ENCODE measurements at places on chromosomes 7 and 10.

DNA sequence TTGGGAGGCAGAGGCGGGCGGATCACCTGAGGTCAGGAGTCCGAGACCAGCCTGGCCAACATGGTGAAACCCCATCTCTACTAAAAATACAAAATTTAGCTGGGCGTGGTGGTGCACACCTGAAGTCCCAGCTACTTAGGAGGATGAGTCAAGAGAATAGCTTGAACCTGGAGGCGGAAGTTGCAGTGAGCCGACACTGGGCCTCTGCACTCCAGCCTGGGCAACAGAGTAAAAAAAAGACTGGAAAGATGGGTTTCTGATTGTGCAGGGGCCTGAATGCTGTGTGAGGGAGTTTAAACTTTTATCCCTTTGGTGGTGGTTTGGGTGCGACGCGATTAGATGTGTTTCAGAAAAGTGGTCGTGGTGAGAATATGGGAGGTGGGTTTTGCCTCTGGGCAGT, 1.8 kb downstream of the CHST12 start:
- DNase-seq = no peak

- no peak for DNase-seq
These were observed 39.6 kb downstream of the GLI3 start for GRCh38 chr7:42197451-42197850.

- DNase-seq = peak; percentile 46
These were observed 54.4 kb downstream of the MCMBP start for GRCh38 chr10:119817991-119818888.

DNA sequence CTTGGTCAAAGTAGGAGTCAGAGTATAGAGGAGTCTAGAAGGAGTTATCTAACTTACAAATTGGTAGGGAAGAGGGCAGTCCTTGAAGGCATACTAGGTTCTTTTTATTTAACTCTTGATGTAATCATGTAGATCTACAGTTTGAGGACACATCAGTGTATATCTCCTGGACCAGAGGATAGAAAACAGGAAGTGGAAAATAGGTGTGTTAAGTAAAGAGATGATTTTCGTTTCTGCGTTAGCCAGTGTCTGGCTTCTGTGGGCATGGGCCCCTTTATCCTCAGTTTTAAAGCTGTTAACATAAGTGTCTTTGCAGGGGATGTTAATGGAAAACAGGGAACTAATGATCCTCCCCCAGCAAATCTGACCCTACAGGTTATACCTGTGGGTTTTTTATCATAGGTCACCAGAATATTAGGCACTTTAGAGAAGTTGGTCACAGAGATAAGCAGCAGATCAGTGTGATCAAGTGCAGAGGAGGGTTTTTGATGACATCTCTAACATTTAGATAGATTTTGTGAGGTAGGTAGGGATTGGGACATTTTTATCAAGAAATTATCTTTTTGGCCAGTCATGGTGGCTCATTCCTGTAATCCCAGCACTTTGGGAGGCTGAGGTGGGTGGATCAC, 58.6 kb upstream of the PRSS1 start:
- no peak for DNase-seq

GRCh38 chr7:66627881-66628360, 760 bp upstream of the KCTD7 start:
- no peak for DNase-seq

GRCh38 chr10:46548498-46549090, 7.9 kb downstream of the GPRIN2 start:
- no peak for DNase-seq

DNA sequence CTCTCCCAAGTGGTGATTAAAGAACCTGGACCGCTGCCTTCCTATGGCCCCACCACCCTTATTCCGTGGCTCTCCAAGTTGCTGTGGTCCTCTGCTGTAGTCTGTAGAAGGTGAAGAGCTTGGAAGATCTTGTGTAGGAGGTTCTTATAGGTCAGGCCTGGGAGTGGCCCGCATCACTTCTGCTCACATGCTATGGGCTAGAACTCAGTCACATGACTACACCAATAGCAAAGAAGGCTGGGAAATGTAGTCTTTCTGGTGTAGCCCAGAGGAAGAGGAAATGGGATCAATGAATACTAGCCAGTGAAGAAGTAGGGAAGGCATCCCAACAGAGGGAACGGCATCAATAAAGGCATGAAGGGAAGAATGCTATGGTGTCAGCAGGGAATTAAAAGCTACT, 41.3 kb upstream of the AOAH start:
- no peak for DNase-seq

GRCh38 chr7:1779445-1779844, 109.4 kb downstream of the ELFN1 start:
- DNase-seq = no peak

- no peak for DNase-seq
These were observed 16.7 kb upstream of the RSBN1L start for GRCh38 chr7:77679608-77680007.

DNA sequence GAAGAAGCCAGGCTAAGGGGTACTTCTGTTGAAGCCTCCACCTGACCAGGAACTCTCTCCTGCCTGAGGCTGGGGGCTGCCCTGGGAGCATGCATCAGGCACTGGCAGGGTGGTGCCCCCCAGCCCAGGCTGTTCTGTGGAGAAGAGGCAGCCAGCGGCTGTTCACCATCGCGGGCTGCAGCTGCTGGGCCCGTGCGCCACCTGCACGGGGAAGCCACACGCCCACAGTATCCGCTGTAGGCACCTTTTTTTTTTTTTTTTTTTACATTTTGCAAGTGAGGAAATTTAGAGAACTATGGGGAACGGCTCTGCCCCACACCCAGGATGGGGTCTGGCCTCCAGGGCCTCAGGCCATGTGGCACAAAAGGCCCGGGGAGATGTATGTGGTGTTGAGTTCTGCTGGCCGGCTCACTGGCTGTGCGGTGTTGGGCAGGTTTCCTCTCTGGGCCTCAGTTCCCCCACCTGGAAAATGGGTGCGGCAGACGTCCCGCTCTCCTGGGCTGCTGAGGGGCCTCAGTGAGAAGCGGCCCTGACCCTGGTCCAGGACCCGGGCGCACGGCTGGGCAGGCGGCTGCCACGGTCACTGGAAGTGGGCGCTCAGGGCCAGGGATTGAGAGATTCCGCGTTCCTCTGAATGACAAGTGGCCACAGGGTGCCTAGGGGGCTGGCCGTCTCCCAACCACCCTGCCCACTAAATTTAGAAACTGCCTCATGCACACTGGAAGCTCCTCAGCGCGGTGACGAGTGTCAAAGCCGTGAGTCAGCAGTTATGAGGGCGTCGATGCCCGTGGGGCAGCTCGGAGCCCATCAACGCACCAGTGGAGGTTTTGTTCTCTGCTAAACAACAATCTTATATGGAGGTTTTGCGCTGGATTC, 8.8 kb upstream of the INTS1 start:
- no peak for DNase-seq

DNA sequence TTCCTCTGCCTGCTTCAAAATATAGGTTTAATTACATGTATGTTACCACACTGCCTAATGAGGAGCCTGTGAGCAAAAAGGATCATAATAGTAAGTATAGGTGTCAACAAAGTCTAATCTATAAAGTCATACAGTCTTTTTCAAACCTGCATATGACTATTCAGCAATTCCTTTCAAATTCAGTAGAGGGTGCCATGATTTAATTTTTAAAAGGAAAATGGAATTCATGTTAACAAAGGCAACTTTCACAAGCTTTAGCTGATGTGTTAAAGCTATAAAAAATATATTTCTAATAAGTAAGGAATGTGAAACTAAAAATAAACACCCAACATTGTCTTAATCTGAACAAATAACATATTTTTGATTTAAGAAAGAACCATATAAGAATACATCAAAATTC, 52.1 kb downstream of the MPP7 start:
- peak; percentile 9 for DNase-seq

DNA sequence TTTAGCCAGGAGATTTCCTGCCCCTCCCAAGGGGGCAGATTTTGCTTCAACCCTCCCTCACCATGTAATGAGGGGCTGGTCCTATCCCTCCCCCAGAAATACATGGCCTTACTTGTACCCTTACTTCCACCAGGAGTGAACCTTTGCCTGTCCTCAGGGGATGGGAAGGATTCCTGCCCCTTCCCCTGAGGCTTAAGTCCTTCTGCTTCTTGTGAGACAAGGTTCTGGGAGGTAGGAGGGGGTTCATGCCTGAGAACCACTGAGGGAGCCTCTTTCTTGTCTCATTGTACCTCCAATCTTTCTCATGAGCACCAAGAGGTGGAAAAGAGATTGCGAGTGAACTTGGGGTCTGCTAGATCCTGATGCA, 19.5 kb upstream of the MUC3A start:
- no peak for DNase-seq

GRCh38 chr7:46291050-46291438, 370.0 kb upstream of the IGFBP3 start:
- DNase-seq = no peak

DNA sequence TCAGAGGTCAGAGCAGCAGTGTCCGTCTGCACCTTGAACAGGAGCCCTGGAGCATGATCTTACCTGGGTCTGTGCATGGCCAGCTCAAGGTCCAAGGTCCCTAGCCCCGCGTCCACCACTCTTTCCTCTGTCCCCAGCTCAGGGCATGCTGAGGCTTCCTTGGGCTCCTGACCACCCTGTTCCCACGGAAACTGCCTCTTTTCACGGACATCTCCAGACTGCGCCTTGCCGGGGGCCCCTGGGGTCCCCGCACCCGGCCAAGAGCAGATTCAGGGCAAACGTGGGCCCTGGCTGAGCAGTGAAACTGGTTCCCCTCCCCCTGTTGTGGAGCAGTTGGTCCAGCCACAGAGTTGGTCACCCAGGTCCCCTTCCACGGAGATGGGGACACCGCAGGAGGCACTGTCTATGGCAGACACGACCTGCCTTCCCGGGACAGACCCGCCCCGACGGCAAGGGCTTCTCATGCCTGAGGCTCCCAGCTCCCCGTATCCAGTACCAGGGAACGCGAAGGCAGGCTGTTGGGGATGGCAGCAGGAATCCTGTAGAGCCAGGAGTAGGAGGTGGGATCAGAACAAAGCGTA, 217.4 kb upstream of the PPP2R2D start:
- no peak for DNase-seq

DNA sequence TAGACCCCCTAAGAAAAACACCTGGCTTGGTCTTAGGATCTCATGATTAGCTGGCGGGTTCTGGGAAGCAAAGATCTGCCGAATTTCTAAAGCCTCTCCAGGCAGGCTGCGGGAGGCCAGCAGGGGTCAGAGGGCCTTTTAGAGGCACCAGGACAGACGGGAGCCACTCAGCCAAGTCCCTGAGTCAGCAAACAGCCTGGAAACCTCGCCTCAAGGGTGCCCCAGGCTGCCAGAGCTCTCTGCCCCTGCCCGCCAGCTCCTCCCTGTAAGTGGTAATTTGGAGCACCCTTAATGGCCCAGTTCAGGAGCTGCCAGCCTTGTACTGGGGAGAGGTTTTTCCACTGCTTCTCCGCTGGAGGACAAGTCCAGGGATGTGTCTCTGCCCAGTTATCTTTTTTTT, 88.7 kb downstream of the HIP1 start:
- DNase-seq = no peak

- DNase-seq = no peak
These were observed 115.8 kb upstream of the LANCL2 start for GRCh38 chr7:55249332-55249731.

- DNase-seq = no peak
These were observed 44.5 kb upstream of the STK17A start for GRCh38 chr7:43538404-43538771.

- DNase-seq = no peak
These were observed 557 bp downstream of the CYTH3 start for GRCh38 chr7:6271694-6272440.

GRCh38 chr10:57247271-57247670, 886.2 kb upstream of the ZWINT start:
- DNase-seq = no peak

DNA sequence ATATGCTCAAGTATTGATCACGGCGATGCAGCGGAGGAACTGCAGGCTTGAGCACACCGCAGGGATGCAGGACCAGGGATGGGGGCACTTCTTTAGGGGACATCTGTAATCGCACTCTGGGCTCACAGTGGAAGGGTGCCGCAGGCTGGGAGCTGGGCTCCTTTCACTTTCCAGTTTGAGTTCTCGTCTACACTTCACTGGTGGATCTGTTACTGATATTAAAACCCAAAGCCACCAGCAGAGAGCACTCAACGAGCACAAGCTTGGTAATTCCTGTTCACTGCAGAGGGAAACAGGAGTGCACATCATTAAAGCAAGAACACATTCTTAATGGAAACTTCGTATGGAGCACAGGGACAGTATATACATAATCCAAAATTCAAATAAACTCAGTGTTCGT, 91.3 kb downstream of the PARD3 start:
- DNase-seq = no peak

GRCh38 chr7:38306171-38306570, 32.7 kb upstream of the TARP start:
- no peak for DNase-seq

GRCh38 chr7:11261470-11261869, 287.8 kb downstream of the PHF14 start:
- no peak for DNase-seq

- DNase-seq = no peak
These were observed 121.4 kb upstream of the CHST15 start for GRCh38 chr10:124214610-124215375.

- no peak for DNase-seq
These were observed 7.2 kb downstream of the CPXM2 start for GRCh38 chr10:123884351-123884906.

GRCh38 chr10:16944986-16945385, 127.8 kb upstream of the RSU1 start:
- DNase-seq = no peak

- DNase-seq = no peak
These were observed 70.8 kb upstream of the MEOX2 start for GRCh38 chr7:15757041-15758000.

DNA sequence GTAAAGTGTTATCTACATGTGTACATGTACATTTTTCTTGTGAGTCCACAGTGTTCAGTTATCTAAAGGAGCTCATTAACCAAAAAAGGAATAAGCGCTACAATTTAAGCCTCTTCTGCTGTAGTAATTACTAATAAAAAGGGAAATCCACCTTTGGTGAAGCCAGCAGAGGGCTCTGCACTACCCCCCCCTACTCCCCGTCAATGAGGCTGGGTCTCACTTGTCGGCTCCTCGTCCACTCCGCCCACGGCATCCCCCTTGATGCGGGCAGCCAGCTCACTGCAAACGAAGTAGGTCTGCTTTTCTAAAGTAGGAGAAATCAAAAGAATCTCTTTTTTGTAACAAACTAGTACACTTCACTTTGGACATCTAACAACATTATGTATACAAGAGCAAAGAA, 4.7 kb upstream of the WASHC2A start:
- DNase-seq = no peak

Data from fibroblast of skin of left biceps (primary cell).